ENCODE measurements at places on chromosomes 5 and 9.

DNA sequence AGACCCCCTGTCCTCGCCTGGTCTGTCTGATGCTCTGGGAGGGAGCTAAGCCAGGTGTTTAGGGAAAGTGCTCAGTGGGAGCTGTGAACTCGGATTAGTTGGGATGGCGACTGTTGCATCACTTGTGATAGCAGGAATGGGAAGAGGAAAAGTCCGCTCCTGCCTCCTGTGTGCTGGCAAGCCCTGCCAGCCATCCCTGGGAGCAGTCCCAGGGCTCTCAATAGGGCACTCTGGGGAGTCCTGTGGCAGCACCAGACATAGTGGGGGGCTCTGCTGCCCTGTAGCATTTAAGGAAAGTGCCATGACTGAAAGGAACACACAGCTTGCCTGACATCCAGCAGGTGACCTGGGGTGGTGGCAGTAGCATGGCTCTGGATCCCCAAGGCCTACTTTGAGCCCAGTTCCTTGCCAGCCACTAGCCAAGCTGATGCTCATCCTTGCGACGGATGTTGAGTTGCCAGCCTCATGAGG lies 81.5 kb downstream of the AMBP start:
- DNase-seq: no peak

DNA sequence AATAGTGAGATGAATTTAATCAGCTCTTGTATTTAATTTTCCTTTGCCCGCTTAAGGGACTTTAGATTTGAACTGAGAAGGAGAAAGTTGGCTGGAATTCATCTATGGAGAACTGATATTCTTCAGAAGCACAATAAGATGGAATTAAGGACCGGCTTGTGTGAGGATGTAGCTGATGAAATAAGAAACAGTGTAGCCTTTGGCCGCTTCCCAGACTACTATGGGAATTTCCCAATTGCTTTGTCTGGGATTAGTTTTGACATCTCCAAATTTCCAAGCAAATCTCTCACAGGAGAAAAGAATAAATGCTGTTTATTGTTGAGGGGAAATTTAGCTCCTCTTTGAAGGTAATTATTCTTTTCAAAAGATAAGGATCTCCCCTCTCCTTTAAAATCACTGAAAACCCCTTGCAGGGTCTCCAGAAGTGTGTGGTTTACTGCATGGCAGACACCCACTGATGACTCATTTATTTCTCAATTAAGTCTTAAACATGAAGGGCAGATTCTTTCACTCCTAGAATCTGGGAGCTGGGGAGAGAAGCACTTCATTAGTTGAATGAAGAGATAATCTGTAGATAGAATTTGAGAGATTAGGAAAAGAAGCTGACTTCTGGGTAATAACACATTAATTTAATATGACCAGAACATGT lies 606.5 kb upstream of the ADAMTS16 start:
- no peak for DNase-seq

GRCh38 chr9:81390792-81391456 lies 298.4 kb downstream of the TLE1 start:
- DNase-seq: no peak

- no peak for DNase-seq
Measured at GRCh38 chr5:127876384-127876783, 173.2 kb downstream of the CCDC192 start.

GRCh38 chr9:3906437-3907213 lies 380.8 kb upstream of the RFX3 start:
- no peak for DNase-seq

GRCh38 chr9:27117489-27118135 lies 8.6 kb downstream of the TEK start:
- no peak for DNase-seq

- no peak for DNase-seq
Measured at GRCh38 chr5:173809014-173809413, 79.1 kb upstream of the CPEB4 start.

GRCh38 chr9:87324613-87325194 lies 173.0 kb upstream of the DAPK1 start:
- no peak for DNase-seq

DNA sequence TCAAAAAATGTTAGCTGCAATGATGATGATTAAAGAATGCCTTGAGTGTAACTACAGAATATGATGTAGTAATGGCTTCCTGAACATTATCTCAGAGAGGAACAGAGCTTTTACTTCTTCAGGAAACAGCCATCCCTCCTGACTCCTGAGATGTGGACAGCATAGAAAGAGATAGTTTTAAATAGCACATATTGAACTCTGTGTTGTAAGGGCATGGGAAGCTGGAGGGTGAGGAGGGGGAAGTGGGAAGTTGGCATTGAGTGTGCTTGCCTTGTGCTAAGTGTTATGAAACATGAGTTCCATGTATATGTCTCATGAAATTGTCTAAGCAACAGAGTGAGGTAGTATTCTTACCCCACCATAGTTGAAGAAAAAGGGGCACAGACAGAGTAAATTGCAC lies 161.5 kb upstream of the SLC28A3 start:
- DNase-seq: no peak

DNA sequence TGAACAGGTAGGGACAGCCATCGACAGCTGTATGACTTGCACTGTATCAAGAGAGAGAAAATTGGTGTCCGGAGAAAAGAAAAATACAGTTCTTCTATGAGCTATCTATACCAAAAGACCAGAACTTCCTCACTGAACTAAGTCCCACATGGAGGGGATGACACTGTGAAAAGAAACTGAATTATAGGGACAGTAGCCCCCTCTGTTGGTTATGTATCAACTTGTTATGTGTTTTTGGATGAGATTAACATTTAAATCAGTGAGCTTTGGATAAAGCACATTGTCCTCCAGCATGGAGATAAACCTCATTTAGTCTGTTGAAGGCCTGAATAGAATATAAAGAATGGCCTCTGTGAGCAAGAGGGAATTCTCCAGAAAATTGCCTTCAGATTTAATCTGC lies 176.6 kb upstream of the SH3GL2 start:
- DNase-seq: no peak

- DNase-seq: no peak
Measured at GRCh38 chr9:98022447-98022846, 34.1 kb upstream of the NANS start.

DNA sequence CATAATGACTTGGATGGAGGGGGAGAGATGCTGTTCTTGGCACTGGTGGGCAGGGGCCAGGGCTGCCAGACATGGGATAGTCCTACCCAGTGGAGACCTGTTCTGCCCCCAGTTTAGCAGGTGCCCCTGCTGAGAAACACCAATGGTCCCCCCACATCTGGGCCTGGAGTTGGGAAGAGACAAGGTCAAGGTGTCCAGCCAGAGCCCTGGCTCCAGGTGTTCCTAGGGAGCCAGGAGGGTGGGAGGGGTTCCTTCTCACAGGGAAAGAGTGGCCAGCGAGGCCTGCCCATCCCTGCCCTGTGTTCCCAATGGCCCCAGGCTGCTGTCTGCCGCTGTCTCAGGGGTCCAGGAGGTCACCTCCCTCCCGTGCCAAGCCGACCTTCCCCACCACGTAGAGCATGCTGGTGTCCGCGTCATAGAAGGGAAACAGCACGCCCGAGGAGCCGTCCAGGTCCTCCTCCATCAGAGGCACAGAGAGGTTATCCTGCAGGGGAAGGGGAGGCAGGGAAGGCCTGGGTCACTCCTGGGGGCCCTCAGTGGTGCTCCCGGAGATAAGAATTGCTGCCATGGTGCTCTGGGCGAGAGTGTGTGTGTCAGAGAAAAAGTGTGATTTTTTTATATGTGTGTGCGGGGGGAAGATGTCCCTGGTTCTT lies 11.7 kb upstream of the TRIM14 start:
- DNase-seq: no peak

- no peak for DNase-seq
Measured at GRCh38 chr5:55675119-55675518, 37.0 kb downstream of the SLC38A9 start.

GRCh38 chr5:177988989-177989625 lies 6.9 kb downstream of the PROP1 start:
- DNase-seq: no peak

DNA sequence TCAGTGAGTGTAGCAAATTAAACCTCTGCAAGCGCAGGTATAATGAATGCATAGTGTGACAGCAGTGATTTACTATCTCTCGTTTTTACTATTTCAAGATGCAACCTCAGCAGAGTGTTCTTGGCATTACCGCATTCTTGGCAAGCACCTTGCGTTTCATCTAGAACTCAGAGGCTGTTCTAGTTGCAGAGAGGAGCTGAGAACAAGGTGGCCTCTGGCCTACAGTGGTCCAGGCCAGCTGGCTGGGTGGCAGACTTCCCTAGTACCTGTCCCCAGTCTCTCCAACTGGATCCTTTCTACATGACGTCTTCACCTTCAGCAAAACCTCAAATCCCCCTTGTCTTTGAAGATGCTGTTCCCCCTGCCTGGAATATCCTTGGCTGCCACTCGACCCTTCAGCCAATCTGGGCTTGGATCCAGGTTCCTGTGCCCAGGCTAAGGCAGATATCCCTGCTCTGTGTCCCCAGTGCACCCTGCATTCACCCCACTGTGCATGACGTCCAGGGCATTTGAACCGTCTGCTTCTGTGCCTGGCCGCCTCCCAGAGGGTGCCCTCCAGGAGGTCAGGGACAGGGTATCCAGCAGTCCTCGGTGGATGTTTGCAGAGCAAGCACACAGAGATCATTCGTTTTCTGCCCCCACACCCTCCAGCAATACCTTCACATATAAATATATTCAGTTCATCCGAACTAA lies 120.4 kb upstream of the CPEB4 start:
- DNase-seq: no peak

GRCh38 chr9:93138171-93138764 lies 4.2 kb upstream of the NINJ1 start:
- no peak for DNase-seq

DNA sequence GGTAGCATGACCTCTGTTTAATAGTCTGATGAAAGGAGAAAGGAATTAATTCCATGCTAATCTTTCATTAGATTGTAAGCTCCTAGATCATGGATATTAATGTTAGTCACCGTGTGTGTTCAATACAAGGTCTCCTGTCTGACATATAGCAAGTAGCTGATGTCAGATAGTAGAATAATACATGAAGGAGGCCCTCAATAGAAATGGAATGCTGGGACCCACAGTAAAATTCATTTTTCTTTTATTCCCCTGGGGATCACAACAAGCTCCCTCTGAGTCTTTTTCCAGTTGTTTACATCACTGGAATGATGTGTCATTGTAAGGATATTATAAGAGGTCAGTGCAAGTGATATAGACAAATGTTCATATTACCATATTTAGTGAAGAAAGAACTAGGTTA lies 240.3 kb upstream of the TRPC7 start:
- no peak for DNase-seq

DNA sequence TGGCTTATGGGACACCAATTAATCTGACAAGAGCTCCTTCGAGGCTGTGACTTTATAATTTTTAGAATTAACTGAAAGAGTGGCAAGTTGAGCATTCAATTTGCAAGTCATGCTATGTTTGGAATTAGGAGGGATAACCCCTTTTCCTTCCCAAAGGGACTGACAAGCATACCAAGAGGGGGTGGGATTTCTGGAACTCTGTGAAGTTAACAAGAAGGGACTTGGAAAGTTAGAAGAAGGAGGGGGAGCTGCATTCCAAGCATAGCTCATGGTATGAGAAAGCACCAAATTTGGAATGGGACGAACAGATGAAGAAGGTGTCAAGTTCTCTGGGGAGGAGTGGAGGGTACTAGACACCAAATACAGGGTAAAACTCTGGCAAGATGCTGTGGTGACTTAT lies 8.9 kb upstream of the PALM2AKAP2 start:
- DNase-seq: no peak
